Fibroblast of skin of abdomen (primary cell): ENCODE measurements at places on chromosomes 7 and 10.

DNA sequence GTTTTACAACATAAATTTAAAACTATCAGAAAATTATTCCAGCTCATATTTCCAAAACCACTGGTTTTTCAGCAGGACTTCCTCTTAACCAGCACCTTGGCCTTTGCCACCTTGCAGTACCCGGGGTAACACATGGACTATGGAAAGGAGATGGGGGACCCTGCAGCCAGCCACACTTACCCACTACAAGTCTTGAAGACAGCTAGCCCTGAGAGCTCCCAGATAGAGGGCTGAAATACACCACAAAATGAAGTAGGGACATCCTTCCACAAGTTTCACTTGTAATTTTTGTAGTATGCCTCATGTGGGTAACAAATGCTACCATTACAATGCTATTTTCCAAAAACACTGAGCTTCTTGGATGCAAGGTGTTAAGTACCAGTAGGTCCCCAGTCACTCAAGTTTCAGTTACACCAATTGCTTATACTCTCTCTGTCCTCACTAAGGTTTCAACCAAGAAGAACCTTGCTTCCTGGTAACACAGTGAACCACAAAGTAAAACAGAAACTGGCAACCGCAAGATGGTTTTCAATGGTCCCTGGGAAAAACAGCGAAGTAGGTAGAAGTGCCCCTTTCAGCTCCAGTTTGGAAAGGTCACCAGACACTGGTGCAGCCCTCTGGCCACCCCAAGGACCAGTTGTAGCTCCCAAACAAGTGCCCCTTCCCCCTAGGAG, 110.9 kb downstream of the SGMS1 start:
- DNase-seq = no peak

- DNase-seq = no peak
Observed at GRCh38 chr7:65953001-65953720, 28.9 kb downstream of the GUSB start.

- DNase-seq = peak; percentile 46
Observed at GRCh38 chr10:79239275-79239779, 107.9 kb upstream of the PPIF start.

GRCh38 chr10:52484206-52485065, 170.4 kb downstream of the DKK1 start:
- DNase-seq = peak; percentile 24

DNA sequence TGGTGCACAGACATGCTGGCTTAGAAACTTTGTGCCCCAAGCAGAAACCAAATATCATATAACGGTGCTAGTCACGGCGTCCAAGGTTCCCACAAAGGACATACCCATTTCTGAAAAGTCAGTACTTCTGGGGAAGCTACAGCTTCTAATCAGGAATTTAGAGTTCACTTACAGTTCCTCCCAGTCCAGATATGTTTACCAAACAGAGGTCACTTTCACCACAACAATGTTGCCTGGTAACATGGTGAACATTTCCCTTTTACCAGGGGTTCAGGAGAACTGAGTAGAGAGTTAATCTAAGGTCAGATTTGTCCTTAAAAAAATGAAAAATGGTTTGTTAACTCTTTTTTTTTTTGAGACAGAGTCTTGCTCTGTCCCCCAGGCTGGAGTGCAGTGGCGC, 265.9 kb upstream of the MKLN1 start:
- no peak for DNase-seq

- DNase-seq = no peak
Observed at GRCh38 chr7:34062341-34062740, 157.0 kb downstream of the BMPER start.

DNA sequence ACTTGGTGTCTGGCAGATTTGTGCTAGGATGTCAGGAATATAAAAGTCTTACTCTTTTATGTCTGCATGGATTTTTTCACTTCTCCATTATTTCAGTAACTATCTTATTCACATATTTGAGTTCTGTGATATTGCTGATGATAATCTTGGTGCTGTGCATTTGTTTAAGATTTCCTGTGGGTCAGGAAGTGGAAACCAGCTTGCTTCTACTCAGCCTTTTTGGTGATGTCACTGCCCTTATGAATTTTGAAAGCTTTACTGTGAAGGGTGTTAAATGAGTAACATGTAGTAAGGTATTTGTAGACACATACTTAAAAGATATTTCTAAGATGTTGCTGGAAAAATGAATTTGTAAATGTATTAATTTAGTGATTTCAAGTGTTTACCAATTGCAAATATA, 69.5 kb upstream of the VOPP1 start:
- peak; percentile 25 for DNase-seq
